Fibroblast of skin of right biceps (primary cell): ENCODE measurements at places on chromosomes 3 and 15.

DNA sequence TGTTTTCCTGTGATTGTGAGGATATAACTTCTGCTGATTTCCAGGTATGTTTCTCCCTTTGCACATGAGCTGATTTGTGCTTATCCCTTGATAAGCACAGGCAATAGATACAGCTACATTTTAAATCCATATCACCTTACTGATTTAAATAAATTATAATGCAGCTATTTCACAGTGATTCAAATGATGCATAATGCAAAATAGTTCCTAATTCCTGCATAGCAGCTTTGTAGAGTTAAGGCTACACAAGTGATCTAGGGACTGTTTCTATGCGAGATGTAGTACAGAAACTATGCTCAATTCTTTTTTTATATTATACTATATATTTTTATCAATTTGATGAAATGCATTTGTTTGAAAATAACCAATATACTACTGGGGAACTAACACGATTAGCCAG is 334.2 kb downstream of the LRTM1 start:
- no peak for DNase-seq

DNA sequence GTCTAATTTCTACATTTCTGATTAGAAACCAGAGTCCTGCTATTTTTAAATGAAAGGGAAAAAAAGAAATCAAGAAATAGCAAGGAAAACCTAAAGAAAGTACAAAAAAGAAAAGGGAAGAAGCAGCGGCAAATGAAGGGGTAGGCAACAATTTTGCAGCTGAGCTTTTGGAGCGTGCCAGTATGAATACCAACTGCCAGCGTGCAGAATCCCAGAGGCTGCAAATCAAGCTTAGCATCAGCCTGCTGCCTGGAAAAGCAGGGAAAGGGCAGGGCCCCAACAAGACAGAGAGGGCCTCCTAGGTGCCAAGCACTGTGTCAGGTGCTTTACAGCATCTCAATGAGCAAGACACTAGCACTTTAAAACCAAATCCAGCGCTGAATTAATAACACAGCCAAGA is 176.8 kb downstream of the STT3B start:
- no peak for DNase-seq

DNA sequence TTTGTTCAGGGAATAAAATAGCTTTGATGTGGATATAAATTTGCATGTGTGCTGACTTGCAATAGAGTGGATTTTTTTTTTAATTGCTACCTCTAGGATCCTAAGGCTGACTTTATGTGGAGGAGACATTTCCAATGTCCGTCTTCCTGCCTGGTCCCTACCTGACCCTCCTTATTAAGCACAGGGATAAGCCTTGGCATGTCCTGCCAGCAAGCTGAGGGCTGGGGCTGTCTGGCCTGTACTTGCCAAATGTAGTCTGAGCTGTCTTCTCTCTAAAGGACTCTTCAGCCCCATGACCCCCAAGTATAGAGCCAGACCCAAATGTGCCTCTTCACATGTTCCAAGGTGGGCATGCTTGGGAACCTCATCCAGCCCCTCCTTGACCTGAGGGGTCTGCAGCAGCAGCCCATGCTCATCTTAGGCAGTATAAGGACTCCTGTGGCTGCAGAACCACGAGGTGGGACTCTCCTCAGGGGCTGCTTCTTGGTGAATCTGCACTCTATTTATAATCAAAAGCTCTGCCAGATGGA is 88.8 kb downstream of the CACNA1D start:
- no peak for DNase-seq

GRCh38 chr15:51205050-51205975 is 110.6 kb upstream of the TNFAIP8L3 start:
- no peak for DNase-seq
